ENCODE measurements at places on chromosomes 16 and 17. TPM values are rescaled to one million over a fixed set of nuclear protein-coding genes. Genes with fewer than 3 reads are reported as not detected.

The VPS35L gene
- total RNA-seq: 63.6 TPM

DNA sequence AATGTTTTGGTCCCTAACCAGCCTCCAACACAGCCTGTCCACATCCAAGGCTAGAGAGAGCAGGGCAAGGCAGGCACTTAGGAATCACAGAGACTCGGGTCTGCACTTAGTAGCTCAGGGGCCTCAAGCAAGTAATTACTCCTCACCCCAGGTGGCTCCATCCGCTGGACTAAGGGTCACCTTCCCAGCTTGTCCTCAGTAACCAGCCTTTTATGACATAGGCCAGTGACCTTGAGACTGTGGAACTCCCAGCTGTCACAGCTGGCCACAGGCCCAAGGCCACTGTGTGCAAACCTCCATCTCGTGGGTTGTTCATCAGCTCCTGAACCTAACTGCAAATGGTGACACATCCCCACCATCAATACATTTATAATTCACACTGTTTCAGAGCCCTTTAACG lies 68.6 kb downstream of the CDYL2 start:
- no peaks in the 10 kb centered on the region for H3K36me3 ChIP-seq
- no peak overlapping the region for H3K27ac ChIP-seq
- no peaks in the 10 kb centered on the region for H3K4me1 ChIP-seq
- no peak overlapping the region for H3K4me3 ChIP-seq

The SLC2A4 gene
- total RNA-seq: 6.1 TPM

DNA sequence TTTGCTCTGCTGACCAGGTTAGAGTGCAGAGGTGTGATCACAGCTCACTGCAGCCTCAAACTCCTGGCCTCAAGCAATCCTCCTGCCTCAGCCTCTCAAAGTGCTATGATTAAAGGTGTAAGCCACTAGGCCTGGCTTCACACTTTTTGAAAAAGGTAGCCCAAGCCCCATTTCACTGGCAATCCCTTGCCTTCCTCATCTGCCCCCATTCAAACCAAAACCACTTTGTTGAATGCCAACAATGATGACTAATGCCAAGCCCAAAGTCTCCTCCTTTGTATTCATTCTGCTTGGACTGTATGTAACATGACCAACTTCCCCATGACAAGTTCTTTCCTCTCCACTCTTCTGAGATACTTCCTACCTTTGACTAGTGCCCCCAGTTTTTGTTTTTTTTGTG lies 33.1 kb downstream of the N4BP1 start:
- no peaks in the 10 kb centered on the region for H3K27me3 ChIP-seq
- no peak overlapping the region for H3K27ac ChIP-seq
- no peak for DNase-seq
- no peaks in the 10 kb centered on the region for H3K4me1 ChIP-seq
- H3K36me3 ChIP-seq: peaks cover 34% of the 10 kb centered on the region

Data from neural crest cell (in vitro differentiated cells).